Left colon (tissue), 2 donors: ENCODE measurements at places on chromosomes 13 and 19.

DNA sequence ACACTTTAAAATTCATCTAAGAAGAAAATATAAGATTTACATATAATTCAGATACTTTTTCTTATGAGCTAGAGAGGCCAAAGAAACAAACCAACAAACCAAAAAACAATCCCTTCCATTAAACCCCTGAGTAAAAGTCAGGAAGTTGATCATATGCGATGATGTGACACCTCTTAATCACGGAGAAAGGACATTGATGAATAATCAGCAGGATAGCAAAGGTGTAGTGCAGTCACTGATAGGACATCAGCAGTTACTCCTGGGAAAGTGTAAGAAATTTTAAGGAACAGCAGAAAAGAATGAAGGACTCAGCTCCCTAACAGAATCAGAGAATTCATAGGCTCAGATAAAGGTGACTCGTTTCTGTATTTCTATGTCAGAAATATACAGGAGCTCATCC lies 202.4 kb upstream of the EDNRB start:
- no peak for DNase-seq

DNA sequence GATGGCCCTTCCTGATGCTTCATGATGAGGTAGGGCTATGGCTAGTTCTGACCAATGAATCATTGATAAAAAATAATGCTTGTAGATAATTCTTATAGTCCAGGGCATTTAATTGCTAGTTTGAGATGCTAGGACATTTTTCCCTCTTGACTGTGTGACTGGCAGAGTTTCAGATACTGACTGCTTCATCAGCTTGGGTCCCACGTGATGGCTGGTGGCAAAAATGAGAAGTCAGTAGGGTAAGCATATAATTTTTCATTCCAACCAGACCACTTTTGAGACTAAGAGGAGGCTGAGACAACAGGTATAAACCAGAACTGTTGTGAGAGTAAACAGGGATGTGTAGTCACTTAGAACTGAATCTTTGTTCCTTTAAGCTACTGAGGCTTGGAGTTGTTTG lies 183.3 kb downstream of the HS6ST3 start:
- DNase-seq, result no peak

GRCh38 chr13:31538067-31539042 lies 201.0 kb upstream of the RXFP2 start:
- DNase-seq, result peak; percentile 30

DNA sequence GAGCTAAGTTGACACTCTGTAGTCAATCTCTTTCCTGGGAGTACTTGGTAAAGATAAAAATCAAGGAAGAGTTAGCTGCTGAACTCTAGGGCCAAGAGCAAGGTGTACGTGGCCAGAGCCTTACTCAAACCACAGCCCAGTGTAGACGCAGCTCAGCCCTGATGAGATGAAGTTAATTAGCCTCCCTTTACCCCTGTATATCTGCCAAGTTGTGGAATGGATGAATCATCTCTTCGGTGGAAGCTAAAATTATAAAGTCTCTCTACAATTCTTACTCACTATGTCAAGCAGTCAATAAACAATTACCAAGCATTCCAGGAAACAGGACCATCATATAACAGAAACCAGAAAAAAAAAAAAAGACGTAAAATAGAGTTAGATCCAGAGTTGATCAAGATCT lies 146.9 kb upstream of the UFM1 start:
- DNase-seq, result no peak

DNA sequence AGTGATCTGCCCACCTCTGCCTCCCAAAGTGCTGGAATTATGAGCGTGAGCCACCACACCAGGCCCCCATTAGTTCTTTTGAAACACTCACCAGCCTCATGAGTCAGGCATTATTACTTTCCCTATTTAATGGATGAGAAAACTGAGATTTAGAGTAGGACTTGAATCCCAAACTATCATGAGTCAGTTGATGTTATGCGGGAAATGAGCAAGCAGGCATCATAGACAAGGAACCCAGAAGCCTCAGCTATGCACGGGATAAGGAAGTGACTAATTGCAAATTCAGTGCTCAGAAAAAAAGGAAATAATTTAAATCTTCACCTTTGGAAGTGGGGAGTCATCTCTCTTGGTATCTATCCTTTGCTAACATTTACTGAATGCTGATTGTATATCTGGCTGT lies 217.5 kb downstream of the ABCC4 start:
- no peak for DNase-seq

- no peak for DNase-seq
These were observed 144.3 kb upstream of the FREM2 start for GRCh38 chr13:38542601-38543000.

DNA sequence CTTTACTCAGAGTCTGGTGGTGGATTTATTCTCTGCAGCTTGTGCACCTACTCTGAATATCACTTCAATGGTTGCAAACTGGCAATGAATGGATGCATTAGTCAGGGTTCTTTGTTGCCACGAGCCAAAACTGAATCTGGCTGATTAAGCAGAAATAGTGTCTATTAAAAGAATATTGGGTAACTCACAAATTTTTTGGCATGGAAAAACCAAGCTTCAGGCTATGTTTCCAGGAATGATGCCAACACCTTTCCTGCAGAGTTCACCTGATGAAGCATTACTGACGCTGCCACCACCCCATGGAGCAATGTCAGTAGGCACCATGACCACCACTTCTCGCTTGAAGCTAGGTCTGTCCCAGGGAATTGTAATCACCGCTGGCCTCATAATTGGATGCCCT lies 597.8 kb upstream of the SLC10A2 start:
- no peak for DNase-seq

DNA sequence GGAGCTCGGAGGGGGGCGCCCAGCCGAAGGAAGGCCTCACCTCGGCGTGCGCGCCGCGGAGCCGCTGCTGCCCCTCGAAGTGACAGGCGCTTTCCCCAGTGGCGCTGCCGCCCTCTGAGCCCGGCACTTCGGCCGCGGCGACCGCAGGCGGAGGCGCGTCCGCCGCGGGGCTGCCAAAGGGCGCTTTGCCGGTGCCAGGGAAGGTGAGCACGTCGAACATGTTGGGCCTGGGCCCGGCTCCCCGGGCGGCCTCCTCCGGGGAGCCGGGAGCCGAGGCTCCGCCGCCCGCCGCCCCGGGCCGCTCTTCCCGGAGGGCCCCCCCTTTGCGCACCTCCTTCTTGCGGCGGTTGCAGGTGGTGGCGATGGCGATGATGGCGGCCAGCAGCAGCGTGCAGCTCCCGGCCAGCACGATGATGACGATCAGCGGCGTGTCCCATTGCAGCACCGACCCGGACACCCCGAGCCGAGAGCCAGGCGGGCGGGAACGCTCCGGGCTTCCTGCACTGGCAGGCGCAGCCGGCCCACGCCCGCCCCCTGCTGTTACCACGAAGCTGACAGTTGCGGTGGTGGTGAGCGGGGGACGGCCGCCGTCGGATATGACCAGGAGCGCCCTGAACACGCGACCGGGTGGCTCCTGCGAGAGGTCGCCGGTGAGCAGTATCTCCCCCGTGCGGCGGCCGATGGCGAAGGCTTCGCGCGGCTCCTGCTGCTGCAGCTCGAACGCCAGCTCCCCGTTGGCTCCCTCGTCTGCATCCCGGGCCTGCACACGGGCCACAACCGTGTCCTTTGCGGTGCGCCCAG lies 2.5 kb downstream of the PCDH8 start:
- no peak for DNase-seq

- DNase-seq, result no peak
These were observed 14.8 kb upstream of the PROZ start for GRCh38 chr13:113143466-113144254.

- DNase-seq, result no peak
These were observed 14.1 kb downstream of the CARM1 start for GRCh38 chr19:10885201-10886169.

DNA sequence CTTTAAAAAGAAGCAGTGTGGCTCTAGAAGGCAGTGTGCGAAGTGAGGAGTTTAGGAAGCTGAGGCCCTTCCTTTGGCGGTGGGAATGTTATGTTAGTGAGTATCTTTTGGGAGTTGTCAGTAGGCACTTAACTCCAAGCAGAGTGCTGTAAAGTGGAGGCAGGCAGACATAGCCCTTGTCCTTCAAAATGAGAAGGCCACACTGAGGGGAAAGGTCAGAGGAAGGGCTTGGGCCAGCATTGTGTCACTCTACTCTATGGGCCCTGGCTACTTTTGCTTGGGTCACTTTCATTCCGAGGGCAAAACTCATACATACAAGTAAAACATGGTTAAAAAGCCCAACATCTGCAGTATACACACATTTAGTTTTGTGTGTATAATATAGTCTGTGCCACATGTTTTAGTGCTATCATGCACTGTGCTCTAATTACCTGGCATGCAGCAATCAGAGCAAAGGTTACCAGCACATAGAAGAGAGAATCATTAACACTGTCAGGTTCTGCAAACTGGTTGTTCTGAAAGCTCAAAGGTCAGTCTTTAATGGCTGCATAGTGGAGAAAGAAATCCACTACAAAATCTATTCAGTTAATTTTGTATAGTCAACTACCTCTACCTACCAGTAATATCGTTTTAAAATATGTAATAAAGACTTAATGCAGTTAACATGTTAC lies 64.4 kb downstream of the WASF3 start:
- DNase-seq, result peak; percentile 31

DNA sequence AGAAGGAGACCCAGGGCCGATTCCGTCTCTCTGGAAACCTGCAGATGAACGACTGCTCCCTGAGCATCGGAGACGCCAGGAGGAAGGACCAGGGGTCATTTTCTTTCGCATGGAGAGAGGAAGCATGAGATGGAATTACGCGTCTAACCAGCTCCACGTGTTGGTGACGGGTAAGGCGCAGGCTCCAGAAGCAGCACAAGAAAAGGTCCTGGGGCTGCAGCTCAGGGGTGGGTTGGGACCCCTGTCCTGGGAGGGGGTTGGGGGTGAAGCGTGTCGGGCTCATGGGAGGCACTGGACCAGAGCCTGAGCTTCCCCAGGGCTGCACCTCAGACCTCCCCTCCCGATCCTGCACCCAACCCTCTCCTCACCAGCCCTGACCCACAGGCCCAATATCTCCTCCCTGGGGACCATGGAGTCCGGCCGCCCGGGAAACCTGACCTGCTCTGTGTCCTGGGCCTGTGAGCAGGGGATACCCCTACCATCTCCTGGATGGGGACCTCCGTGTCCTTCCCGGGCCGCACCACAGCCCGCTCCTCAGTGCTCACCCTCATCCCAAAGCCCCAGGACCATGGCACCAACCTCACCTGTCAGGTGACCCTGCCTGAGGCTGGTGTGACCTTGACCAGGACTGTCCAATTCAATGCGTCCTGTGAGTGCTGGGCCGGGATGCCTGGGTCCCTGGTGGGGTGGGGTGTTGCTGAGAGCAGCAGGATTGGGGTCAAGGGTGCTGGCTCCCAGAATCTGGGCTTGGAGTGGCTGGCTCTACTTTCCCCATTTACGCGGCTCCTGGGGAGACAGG lies 39.6 kb upstream of the CD33 start:
- DNase-seq, result no peak

DNA sequence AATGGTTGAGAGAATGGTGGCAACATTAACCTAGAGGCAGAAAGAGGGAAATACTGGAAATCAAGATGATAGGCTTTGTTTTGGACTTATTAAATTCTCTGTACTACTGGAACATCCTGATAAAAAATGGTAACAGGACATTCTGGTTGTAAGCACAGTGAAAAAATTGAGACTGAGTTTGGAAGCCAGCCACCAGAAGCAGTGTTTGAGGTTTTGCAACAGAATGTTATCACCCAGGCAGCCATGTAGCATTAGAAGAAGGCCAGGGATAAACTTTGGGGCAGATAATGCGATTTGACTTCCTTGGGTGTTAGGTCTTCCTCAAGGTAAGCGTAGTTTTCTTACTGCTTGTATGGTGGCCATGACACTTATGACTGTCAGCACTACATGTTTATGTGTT lies 307.4 kb downstream of the ATP8A2 start:
- DNase-seq, result no peak

GRCh38 chr19:6528544-6529121 lies 2.2 kb upstream of the TNFSF9 start:
- DNase-seq, result peak; percentile 30

- DNase-seq, result no peak
These were observed 311.8 kb downstream of the NDFIP2 start for GRCh38 chr13:79792716-79793115.

- no peak for DNase-seq
These were observed 11.6 kb upstream of the ARL11 start for GRCh38 chr13:49616676-49617065.

DNA sequence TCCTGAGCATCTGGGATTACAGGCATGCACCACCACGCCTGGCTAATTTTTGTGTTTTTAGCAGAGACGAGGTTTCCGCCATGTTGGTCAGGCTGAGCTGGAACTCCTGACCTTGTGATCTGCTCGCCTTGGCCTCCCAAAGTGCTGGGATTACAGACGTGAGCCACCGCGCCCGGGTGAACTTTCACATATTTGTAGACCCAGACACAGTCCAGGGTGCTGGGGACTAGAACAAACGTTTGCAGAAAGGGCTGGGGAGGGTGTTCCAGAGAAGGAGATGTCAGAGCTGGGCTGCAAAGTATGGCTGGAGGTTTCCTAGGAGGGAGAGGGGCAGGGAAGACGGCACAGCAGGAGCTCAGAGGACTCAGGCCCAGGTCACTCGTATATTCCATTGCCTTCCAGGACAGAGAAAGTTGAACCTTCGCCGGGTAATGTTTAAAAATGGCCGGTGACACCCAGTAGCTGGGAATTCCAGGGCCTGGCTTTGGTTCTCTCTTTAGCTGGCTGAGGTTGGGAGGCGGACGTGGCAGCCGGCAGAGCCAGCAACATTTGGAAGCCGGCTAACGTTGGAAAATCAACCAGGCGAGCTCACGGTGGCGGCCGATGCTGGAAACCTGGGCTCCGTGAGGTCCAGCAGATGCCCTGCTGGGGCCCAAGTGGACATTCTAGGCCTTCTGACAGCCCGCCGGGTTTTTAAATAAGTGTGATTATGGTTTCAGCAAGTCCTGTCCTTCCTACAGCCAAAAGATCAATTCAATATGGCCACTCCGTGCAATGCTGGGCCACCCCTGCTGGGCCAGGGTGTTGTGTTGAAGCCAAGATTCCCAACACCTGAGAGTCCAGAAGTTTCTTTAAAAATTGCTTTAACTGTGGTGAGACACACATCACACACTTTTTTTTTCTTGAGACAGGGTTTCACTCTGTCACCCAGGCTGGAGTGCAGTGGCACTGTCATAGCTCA lies 41.5 kb downstream of the NFIC start:
- DNase-seq, result no peak

DNA sequence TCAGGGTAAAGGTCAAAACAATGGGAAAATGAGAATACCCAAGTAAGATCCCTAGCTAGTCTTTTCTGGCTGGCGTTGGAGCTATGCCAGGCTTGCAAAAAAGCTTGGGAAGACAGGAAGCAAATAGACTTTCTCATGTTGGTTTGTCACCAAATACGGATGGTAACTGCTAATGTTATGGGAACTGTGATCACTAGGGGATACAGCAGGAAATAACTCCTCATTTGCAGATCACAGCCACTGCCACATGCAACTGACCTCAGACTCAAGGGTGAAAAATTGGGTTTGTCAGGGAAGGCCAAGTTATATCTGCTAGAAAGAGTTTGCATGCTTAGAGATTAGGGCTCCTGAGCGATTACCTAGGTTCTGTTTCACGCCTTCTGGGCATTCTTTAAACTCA lies 162.9 kb downstream of the NHLRC3 start:
- no peak for DNase-seq
